ENCODE measurements at places on chromosomes 6 and 20.

DNA sequence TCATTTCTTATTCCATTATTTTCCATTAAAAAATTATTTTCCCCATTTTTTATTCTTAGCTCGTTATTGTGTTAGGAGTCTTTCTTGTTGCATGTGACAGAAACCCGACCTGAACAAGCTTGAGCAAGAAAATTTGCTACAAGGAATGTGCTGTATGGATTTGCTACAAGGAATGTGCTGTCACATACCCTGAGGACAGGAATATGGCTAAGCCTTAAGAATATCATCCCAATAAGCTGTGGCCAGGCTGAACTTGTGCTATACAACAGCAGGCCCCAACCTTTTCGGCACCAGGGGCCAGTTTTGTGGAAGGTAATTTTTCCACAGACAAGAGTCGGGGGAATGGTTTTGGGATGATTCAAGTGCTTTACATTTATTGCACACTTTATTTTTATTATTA, 114.0 kb downstream of the TRMT11 start:
- no peak for DNase-seq

- no peak for DNase-seq
Measured at GRCh38 chr6:45538641-45539547, 161.2 kb upstream of the SUPT3H start.

DNA sequence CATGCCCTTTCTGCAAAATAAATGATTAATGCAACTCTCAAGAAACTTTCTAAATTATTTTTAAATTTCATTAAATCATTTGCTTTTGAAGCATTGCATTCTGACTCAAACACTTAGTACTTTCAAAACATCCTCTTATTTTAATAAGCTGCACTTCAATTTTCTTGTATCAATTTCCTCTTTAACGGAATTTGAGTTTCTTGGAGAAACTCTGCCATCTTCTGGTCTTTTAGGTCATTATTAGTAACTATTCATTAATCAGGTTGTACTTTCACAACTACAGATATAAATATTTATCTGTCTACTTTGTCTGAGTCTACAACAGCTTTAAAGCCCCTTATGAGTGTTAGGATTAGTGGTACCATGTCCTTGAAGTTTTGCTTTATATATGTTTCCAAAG, 30.2 kb downstream of the TMX4 start:
- DNase-seq: no peak

- no peak for DNase-seq
Measured at GRCh38 chr20:17959257-17959627, 9.4 kb downstream of the SNX5 start.

DNA sequence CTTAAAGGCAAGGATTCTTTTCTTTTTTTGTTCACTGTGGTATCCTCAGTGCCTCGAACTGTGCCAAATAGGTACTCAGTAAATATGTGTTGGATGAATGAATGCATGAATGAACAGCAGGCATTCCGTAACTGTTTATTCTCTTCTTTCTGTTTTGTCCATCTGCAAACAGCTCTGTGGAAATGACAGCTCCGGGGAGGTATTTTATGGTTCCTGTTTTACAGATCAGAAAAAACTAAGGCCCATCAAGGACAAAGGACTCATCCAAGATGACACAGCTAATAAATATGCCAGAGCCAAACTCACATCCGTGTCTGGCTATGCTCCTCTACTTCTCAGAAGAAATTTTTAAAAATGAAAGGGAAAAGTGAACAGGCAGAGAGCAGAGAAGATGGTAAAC, 21.0 kb downstream of the JPH2 start:
- no peak for DNase-seq

- DNase-seq: no peak
Measured at GRCh38 chr20:20495729-20496503, 128.0 kb downstream of the INSM1 start.

- DNase-seq: no peak
Measured at GRCh38 chr6:13001927-13002326, 285.4 kb downstream of the PHACTR1 start.

DNA sequence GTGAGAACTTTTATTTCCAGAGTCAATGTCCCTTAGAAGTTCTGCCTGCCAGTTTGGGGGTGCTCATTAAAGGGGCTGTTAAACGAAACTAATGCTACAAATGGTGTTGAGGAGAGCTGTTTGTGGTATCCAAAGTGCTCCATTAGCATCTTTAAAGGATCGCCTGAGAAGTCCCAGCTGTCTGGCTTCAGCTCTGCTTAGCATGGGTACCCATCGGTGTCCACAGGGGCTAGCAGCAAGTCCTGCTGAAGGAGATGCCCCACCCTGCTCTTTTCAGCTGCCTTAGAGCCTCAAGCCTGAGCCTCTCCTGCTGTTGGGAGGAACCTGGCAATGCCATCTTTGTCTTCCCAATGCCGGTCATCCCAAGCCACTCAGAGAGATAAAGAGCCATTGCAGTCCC, 111.1 kb downstream of the FOXO3 start:
- DNase-seq: no peak

Data from SK-N-MC (cell line).